Fibroblast of pulmonary artery (primary cell): ENCODE measurements at places on chromosomes 3 and 15.
A peak's percentile ranks its signal among the peaks of the same experiment; 100 is the strongest.

DNA sequence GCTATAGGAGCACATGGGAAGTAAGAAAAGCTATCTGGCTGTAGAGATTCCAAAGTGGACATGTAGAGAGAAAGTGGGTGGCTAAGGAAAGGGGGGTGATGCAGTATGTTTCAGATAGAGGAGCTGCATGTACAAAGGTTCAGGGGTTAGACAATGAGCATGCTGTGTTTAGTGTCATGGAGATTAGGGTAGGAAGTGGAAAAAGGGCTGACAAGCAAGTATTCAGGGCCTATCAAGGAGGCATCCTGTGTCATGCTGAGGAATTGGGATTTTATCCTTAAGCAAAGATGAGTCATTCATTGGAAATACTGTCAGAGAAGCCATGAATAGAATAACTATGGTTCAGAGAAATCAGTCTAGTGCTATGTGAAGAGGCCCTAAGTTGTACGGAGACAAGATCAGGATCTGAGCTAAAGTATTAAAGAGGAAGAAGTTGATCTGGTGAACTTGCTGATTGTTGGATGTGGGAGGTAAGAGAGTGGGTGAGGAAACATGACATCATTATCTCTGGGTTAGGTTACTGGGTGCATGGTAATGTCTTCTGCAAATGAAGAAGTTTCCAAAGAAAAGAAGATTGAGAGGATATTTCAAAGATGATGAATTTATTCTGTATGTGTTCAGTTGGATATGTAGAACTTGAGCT, 176.7 kb upstream of the GOLIM4 start:
- peak; percentile 3 for DNase-seq

DNA sequence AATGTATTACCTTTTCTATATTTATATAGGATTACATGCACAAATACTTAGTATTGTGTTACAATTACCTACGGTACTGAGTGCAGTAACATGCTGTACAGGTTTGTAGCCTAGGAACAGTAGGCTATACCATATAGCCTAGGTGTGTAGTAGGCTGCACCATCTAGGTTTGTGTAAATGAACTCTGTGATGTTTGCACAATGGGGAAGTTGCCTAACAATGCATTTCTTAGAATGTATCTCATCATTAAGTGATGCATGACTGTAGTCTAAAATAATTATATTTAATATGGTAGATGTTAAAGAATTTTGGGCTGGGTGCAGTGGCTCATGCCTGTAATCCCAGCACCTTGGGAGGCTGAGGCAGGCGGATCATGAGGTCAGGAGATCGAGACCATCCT, 281.0 kb downstream of the KLF13 start:
- DNase-seq = no peak

DNA sequence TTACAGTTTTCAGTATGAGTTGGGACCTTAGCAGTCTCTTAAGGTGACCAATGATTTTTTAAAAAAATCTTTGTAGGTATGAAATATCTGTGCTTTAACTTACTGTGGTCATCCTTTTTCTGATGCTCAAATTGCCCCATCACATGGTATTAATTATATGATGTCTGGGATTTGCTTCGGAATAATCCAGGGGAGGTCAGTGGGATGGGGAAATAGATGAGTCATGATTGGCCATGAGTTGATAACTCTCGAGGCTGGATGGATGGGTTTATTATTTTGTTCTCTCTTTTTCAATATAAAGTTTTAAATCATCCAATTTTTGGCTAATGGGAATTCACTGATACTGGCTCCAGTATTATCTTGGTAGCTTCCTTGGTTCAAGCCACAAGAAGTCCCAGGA, 370.3 kb upstream of the TPM1 start:
- peak; percentile 25 for DNase-seq

- DNase-seq = no peak
Measured at GRCh38 chr3:73709712-73710111, 85.0 kb upstream of the PDZRN3 start.

DNA sequence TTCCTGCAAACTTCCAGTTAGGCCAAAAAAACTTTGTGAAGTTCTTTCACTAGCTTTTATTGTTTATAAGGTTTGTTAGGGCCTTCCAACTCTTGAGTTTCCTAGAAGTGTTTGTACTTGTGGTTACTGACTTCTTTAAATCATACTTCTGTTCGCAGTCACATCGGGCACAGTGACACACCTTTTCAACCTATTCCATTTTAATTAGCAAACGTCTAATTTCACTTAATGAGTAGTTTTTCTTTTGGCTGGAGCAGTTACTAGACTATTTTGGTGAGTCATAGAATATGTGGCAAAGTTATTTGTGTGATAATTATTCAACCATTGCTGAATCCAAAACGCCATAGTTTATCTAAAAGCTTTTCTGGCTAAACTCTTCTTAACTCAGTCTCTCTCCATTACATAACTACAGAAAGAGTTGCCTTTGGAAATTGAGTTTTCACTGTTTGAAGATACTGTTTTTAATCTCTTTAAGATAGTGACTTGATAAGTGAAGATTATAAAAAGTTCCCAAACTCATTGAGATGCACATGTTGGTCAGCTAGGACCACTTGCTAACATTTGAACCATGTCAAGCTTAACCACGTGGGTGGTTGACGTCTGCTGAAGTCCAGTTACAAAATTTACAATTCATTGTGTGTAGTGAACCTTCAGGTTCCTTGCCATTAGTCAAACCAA, 21.5 kb downstream of the CNOT10 start:
- DNase-seq = no peak
